ENCODE measurements at places on chromosomes 5 and 9. TPM values are rescaled to one million over a fixed set of nuclear protein-coding genes. Genes with fewer than 3 reads are reported as not detected.

NOL8 gene
- 22.7 TPM for total RNA-seq

ECM2 gene
- total RNA-seq: 7.0 TPM

BNIP1 gene
- total RNA-seq: 12.5 TPM

MEGF10 gene
- total RNA-seq: 3.0 TPM

CCDC192 gene
- total RNA-seq: not detected

CLINT1 gene
- total RNA-seq: 188 TPM

SLCO6A1 gene
- not detected for total RNA-seq

All from smooth muscle cell of the pulmonary artery (primary cell).